ENCODE measurements at places on chromosomes 11 and 22.

- no peak for DNase-seq
Observed at GRCh38 chr22:27206374-27207133, 549.2 kb downstream of the MIAT start.

DNA sequence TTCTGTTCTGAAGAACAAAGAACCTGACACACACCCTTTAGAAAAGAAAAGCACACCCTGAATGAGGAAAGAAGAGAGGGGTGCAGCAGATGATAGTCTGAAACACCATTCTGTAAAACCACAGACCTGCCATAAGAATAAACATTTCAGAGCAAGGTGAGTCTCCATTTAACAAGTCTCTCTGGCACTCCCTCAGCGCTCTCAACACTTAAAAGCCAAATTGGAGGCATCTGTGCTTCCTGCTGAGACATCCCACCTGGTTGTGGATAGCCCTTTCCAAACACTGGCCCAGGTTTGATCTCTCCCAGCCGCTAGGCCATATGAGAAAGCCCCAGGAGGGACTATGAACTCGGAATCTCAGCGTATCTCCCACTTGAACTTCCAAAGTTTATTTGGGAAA lies 36.3 kb downstream of the ETS1 start:
- DNase-seq = no peak

GRCh38 chr11:95338430-95338991 lies 107.5 kb upstream of the SESN3 start:
- DNase-seq = no peak

GRCh38 chr11:11510939-11511338 lies 110.9 kb downstream of the GALNT18 start:
- no peak for DNase-seq

GRCh38 chr22:26122920-26123468 lies 46.3 kb upstream of the SEZ6L start:
- DNase-seq = no peak

DNA sequence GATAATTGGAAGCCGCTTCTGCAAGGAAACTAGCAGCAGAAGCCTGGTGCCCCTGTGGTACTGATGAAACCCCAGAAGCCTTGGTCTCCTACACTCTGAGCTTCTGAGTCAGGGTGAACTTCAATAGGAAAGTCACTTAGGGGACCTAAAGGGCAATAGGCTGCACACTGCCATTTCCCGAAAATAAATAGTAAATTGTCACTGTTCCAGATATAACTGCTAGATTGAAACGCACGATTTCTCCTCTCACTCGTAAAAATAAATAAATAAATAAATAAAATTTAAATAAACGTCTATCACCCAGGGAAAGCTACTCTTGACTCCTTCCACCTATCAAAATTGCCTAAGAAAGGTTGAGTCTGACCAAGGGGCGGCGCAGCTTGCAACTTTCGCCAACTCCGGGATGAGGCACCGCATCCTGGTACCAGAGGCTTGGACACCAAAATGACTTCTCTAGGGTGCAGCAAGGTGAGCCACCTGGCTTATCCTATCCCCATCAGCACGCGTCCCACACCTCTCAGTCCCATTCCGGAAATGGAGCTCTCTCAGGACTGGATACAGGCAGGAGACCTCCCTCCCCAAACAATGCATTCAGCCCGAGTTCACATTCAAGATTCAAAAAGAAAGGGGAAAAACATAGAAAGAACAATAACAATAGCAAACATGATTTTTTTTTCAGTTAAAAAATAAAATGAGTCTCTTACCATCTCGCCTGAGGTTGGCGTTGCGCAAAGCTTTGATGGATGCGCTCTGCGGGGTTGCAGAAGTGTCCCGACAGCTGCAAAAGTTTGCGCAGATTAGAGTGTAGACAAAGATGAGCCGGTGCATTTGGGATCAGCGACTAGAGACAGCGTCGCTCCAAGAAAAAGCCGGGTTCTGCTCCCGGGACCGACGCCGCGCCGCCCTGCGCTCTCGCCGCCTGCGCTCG lies 583 bp downstream of the PDGFD start:
- no peak for DNase-seq

DNA sequence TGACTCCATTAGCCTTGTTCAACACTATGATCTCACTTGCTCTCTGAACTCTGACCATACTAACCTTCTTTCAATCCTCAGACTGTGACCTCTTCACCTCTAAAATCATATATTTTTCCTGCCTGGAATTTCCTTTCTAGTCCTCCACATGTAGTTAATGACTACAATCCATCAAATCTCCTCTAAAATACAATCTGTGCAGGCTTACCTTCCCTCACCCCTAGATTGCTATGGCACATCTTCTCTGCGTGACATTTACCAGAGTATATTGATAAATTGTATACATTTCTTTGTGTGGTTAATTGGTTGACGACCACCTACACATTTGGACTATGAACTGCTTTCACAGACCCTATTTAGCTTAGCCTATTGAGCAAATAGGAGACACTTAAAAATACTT lies 1330.2 kb upstream of the TENM4 start:
- DNase-seq = no peak

DNA sequence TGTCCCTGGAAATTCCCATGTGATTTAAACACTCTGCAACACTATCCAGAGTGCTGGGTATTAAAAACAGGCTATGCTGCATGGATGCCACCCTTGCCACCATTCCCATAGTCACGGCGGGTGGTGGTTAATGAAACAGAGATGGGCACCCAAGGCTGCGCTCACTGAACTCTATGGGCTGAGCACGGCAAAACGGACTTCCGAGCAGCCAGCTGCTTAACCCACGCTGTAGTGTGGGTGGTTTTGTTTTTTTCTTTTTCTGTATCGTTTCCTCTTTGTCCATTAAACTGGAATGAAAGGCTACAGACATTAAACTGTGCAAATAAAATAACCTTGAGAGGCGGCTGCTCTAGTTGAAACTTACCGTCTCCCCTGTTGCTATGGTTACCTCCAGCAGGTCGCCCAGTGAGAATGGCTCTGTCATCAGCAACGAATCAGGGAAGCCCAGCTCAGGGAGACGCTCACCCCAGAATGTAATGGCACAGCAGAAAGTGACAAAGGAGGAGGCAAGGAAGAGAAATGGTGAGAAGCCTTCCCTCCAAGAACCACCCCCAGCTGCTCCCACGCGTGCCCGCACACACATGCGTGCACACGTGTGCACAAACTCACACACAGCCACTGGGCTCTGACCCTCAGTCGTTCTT lies 102.1 kb downstream of the C11orf91 start:
- no peak for DNase-seq

- DNase-seq = no peak
Observed at GRCh38 chr11:43486141-43486540, 127.4 kb downstream of the TTC17 start.

- DNase-seq = no peak
Observed at GRCh38 chr22:22168190-22168940, 76.2 kb upstream of the VPREB1 start.

DNA sequence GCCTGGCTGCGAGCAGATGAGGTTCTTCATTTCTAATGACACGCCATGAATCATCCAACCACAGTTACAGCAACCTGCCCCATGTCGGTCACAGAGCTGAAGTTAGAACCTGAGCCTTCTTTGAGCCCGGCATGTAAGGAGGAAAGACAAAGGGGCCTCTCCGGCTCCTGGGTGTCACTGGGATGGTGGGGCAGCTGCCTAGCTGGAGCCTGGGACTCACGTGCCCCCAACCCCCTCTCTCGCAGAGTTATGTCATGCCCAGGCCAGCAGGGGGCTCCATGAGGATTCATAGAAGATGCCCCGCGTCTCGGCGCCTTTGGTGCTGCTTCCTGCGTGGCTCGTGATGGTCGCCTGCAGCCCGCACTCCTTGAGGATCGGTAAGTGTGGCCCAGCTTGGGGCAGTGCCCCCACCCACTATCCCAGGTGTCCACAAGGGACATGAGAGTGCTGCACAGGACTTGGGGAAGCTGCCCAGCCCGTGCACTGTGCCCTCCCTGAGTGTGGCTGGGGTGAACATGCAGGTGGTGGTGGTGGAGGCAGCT lies 148.5 kb downstream of the GRIK4 start:
- no peak for DNase-seq

DNA sequence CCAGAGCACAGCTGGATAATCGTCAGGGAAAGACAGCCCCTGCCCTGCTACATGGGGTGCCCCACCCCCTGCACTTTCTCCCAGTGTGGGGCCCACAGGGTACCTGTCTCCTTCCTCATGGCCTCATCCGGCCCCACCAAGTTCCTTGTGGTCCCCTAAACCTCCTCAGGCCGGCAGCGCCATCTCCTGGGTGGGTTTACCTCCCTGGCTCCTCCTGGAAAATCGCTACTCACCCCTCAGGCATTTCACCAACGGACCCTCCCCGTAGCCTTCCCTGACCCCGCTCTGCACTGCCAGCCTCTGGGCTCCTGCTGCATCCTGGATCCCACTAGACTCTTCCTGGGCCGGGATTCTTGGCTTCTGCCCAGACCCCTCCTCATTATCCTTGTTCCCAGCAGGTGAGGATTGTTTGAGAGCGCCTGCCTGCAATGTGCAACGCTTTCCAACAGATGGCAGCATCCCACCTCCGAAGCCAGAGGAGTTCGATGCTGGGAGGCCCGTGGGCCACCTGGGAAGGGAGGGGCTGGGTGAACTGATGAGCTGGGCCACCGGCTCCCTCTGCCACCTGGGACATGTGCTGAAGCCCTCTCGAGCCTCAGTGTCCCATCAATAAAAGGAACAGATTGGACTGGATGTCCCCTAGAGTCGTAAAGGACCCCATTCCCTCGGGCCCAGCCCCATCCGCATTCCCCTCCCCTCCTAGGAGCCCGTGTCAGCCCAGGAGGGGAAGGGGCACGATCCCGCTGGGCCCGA lies 44.2 kb upstream of the TTLL12 start:
- DNase-seq = no peak

DNA sequence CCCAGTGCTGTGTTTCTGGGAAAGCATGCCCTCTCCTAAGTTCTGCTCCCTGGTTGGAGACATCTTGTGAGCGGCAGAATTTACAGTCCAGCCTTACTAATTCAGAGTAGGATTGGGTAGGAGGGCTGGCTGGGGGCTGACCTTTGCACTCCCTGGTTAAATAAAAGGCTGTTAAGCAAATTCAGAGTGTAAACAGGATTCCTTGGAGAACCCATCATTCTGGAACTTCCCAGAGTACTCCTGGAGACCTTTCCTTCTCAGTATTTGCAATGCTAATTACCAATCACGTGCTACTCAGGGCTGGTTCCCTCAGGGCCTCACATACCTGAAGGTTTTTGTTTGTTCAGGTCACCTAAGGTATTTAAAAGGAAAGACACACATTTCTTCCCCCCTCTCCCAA lies 340.2 kb downstream of the TBC1D22A start:
- DNase-seq = no peak

DNA sequence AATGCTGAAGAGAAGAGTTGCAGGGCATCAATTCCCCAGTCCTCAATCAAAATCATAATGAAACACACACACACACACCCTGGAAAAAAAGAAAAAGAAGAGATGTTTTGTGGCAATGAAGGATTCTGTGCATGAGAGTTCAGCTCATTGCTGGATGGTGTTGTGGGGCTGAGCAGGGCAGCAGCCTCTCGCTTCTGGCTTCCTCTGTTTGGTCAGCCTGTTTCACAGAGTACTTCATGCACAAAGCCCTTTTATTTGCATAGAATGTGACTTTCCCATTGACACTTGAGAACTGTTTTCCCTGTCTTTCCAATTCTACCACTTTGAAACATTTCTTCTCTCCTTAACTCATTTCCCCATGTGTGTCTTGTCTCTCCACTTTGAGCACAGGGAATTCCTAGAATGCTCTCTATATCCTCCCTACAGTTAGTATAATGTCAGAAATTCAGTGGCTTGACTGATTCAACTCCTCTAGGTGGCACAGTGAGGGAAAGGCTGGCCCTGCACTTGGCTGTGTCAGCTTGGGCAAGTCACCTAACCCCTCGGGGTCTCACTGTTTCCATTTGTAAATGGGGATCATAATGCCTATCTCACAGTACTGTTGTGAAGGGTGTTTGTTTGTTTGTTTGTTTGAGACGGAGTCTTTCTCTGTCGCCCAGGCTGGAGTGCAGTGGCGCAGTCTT lies 25.4 kb upstream of the BSX start:
- DNase-seq = no peak

DNA sequence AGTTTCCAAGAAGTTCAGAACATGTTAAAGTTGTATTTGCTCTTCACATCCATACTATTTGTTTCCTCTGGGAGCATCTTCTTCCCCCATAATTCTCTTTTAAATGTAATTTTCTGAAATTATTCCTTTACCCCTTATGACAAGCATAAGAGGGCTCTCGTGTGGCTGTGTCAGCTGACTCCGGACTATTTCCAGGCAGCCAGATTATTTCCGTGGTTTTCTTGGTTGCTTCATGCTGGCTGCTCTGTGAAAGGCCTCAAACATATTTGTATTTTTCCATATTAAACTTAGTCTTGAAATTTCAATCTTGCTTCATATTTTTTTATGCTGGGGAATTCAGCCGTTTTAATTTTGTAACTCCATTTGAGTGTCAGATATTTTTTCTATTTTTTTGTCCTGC lies 2.8 kb upstream of the MMP1 start:
- DNase-seq = no peak

DNA sequence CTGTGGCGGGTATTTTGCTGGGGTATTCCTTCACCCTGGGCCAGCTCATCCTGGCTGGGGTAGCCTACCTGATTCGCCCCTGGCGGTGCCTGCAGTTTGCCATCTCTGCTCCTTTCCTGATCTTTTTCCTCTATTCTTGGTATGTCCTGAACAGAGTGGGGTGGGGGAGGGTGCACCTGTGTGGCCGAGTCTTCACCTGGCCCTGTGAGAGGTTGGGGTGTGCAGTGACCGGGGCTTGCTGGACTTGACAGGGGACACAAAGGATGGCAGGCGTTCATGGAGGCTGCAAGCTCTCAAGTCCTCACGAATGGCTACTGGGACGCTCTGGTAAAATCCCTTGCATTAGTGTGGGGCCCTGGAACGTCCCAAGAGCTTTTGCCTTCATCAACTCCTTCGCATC lies 39.3 kb downstream of the CAPN1 start:
- no peak for DNase-seq

DNA sequence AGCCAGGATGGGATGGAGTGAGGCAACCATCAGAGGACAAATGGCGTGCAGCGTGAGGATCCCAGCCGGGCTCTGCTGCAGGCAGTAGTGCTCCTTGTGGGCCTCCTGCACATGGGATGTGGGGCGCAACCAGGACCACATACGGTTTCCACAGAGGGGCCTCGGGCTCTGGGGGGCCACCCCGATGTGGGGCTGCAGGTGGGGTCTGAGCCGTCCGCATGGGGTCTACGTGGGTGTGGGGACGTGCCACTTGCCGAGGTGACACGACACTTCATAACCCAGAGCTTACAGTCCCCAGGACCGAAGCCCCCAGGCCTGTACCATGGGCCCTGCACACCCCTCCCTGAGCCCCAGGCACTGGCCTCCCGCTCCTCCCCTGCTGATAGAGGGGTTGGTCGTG lies 10.8 kb downstream of the TTLL8 start:
- DNase-seq = no peak

GRCh38 chr11:70887542-70887827 lies 364.9 kb downstream of the SHANK2 start:
- DNase-seq = no peak

- no peak for DNase-seq
Observed at GRCh38 chr11:109914038-109914437, 179.2 kb upstream of the ZC3H12C start.

DNA sequence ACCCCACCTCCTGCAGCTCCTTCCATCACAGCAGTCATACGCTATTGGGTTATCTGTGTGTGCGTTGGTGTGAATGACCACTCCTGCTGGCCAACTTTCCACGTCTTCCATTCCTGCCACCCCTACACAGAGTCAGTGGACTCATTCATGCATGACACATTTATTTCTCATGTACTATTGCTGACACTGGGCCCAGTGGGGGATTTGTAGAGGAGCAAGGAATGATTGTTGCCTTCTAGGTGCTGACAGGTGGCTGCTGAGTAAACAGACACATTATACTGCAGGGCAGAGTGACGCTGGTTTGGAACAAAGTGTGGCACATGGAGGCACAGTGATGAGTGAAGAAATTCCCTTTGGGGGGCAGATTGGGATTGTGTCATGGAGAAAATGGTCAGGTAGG lies 113.9 kb downstream of the CCDC81 start:
- no peak for DNase-seq
